ENCODE measurements at places on chromosomes 6 and 20. TPM values are rescaled to one million over a fixed set of nuclear protein-coding genes. Genes with fewer than 3 reads are reported as not detected.

The NANP gene
- total RNA-seq: 4.8 TPM

The ISM1 gene
- not detected for total RNA-seq

The PRSS16 gene
- total RNA-seq: not detected

The GMPR gene
- 0.31 TPM for total RNA-seq

DNA sequence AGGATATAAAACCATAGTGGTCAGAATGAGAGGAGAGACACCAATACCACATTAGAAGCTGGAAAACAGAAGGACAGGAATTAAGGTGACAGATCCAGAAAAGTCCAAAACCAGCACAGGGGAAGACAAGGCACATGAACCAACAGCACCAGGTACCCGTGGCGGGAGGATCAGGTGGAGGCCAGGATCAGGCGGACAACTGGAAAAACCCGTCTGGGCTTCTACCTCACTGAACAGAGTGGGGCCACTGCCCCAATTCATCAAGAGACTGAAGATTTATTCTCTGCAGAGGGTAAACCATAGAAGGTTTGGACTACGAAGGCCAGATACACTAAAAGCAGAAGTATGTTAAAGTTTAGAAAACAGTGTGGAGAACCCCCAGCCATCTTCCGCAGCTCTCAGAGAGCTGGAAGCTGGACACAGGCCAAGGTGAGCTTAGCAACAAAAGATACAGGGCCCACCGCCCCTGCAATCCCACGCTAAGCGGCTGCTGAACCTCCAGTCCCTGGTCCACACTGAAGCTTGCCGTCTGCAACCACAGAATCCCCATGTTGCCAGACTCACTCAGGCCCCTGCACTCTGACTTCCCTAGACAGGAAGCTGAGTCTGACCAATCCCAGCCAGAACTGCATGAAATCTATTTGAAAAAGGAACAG, 29.9 kb downstream of the ABHD12 start:
- DNase-seq: no peak

Data from natural killer cell treated with Interleukin-12 subunit alpha and Interleukin-12 subunit beta and Interleukin-15 and Interleukin-18, amount 100 ng/mL, for 72 hours (primary cell).